Glomerular endothelial cell (primary cell): ENCODE measurements at places on chromosomes 2 and 18. TPM values are rescaled to one million over a fixed set of nuclear protein-coding genes. Genes with fewer than 3 reads are reported as not detected.

DNA sequence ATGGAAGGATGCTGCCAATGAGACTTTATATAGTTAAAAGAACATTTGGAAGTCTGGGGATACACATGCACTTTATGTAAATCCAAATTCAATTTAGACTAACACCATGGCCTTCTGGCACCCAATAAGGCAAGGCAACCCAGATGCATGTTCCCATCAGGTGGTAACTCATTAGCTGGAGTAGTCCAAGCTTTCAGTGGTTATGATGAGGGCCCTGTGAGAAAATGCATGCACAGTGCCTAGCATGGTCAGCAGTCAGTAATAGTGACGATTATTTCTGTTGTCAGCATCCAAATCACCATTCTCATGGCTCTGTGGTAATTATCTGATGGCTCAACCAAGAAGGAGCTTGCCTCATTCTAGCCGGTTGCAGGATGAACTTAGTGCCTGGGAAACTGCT lies 70.3 kb upstream of the CTLA4 start:
- no peak for DNase-seq

- no peak for DNase-seq
Observed at GRCh38 chr2:189372688-189373257, 68.5 kb upstream of the WDR75 start.

DNA sequence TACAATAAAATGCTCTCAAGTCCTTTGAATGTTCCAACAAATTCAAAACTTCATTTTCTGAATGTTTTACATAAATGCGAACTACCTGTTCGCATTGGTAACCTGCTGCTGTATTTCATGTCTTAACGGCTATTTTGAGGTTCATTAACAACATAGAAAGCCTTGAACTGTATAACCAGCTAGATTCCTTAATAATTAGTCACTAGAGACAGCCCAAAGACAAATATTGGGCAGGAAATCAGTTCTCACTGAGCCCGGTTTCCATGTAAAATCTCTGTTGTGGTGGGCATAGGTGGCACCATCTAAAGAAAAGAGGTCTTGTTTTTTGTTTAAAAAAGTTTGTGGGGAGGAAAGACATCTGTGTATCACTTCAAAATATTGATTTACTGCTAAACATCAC lies 29.2 kb downstream of the PDIA6 start:
- DNase-seq: no peak

- no peak for DNase-seq
Observed at GRCh38 chr2:239307921-239308613, 92.8 kb downstream of the HDAC4 start.

DNA sequence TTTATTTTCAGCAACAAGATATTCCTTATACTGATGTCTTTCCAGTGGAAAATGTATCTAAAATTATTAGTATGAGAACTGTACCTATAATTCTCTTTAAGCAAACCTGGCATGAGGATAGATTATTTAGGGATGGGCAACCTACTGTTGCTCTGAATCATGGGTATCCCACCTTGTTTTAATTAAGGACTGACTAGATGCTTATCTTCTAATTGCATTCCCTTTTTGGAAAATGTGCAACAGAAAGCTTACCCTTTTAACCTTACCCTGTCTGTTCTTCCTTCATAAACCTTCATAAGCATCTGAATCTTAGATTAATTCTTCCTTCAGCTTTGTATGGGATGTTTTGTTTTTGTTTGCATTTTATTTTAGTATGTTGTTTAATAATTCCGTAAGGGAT lies 110.3 kb downstream of the TAF4B start:
- no peak for DNase-seq

- DNase-seq: no peak
Observed at GRCh38 chr2:140988597-140988996, 1142.2 kb downstream of the LRP1B start.

GRCh38 chr2:186771395-186771794 lies 77.5 kb downstream of the FAM171B start:
- DNase-seq: no peak

DNA sequence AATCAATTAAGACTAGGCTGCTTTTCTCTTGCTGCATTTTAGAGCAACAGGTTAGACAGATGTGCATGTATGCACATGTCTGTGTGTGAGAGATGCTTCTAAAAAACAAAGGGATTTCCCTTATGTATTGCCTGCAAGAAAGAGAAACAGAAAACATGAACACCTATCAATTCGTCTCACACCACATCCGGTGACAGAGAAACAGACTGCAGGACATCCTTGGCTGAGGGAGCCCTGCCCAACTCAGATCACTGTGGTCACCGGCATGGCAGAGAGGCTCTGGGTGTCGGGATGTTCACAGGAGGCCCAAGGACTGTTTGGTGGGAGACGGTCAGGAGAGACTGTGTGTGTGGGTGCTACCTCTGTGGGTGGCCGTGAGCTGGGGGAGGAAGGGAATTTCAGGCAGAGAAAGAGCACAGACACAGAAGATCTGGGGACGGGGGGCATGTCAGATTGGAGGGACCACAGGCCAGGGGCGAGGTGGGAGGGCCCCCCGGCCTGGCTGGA lies 24.9 kb downstream of the FHL2 start:
- no peak for DNase-seq

GRCh38 chr2:230938098-230938497 lies 13.1 kb upstream of the GPR55 start:
- DNase-seq: no peak

Gene LYG2
- not detected in 2 replicates for total RNA-seq

Gene CAPN14
- total RNA-seq: 0.15 and 0.35 TPM in 2 replicates

Gene TMEM178A
- total RNA-seq: 0.68 and 1.9 TPM in 2 replicates

Gene SKOR2
- total RNA-seq: not detected in 2 replicates

Gene CYP26B1
- total RNA-seq: 0.44 and 2.7 TPM in 2 replicates

Gene AMER3
- not detected in 2 replicates for total RNA-seq
